ENCODE measurements at places on chromosomes 6 and 20.
A peak's percentile ranks its signal among the peaks of the same experiment; 100 is the strongest.

DNA sequence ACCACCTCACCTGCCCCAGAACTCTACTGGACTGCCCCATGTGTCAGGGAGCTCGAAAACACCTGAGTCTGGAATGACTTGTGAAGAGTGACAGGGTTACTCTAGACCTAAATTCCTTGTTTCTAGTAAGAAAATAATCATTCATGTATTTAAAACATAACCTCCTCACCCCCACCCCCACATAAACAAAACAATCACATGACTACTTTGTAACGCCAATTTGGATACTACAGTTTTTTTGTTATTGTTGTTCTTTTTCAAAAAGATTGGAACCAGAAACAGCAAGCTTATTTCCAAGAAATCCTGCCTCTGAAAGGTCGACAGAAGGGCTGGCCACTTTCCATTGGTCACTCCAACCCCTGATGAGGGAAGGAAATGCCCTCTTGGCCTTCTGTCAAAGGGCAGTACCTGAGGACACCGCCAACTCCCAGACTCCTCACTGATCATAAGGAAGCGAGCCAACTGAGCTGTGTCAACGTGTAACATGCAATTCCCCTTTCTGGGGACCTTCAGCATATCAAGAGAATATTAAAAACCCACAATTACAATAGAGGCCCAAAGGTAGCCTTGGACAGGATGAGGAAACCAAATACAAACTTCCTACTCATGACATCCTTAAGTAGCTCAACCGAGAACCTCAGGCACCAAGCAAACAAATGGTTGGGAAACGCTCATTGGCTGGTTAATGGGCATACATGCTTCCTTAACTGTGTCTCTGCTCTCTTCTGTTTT, 2.6 kb downstream of the MCUR1 start:
- DNase-seq, result no peak

- no peak for DNase-seq
These were observed 65.4 kb downstream of the ARHGAP18 start for GRCh38 chr6:129644567-129645015.

GRCh38 chr6:138427701-138428100, 23.7 kb downstream of the HEBP2 start:
- DNase-seq, result no peak

DNA sequence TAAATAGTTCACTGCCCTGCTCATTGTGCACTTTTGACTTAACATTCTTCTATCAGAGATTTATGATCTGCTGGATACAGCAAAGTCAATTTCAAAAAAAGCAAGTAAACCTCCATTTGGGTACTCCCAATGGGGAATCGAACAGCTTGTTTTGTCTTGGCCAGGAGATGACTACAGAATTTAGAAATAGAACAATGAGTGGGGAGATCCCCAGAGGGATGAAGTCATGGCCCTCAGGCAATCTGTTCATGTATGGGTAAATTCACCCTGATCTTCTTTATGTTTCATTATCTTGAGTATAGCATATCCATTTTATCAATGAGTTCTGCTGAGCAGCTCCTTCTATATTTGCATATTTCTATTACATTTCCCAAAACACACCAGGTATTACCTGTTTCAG, 1681.9 kb downstream of the HACE1 start:
- DNase-seq, result no peak

- DNase-seq, result no peak
These were observed 143.5 kb downstream of the ANKRD60 start for GRCh38 chr20:58084966-58085365.

DNA sequence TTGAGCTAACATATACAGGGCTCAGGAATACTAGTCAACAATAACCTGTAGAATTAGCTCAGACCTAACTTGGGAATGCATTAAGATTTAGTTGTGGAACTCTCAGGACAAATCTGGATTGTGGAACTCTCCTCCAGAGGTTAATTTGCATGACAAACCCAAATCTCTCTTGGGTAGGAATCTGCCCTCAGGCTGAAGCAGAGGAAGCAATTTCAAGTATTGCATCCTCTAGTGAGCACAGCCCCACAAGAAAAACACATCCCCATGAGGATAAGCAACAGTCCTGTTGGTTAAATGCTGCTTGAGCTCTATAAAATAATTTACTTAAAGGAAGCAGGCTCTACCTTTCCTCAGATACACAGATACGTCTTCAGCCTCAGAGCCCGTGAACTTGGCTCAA, 170.9 kb upstream of the STXBP5 start:
- DNase-seq, result no peak

DNA sequence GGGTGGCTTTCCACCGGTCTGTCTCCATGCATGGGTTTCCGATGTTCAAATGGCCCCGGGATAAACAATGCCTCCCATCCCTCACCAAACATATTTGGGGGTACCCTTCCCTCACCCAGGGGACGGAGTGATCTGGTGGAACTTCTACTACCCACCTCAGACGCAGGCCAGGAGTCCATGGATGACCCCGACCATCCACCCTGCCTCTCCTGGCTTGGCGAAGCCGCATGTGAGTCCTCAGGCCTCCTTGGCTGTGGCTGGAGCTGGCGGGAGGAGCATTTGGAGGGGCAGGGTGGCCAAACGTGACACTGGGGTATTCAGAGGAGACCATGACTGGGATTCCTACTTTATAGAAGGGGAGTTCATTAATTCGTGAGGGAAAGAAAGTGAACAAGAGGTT, 45.9 kb upstream of the FRMD1 start:
- DNase-seq, result no peak

DNA sequence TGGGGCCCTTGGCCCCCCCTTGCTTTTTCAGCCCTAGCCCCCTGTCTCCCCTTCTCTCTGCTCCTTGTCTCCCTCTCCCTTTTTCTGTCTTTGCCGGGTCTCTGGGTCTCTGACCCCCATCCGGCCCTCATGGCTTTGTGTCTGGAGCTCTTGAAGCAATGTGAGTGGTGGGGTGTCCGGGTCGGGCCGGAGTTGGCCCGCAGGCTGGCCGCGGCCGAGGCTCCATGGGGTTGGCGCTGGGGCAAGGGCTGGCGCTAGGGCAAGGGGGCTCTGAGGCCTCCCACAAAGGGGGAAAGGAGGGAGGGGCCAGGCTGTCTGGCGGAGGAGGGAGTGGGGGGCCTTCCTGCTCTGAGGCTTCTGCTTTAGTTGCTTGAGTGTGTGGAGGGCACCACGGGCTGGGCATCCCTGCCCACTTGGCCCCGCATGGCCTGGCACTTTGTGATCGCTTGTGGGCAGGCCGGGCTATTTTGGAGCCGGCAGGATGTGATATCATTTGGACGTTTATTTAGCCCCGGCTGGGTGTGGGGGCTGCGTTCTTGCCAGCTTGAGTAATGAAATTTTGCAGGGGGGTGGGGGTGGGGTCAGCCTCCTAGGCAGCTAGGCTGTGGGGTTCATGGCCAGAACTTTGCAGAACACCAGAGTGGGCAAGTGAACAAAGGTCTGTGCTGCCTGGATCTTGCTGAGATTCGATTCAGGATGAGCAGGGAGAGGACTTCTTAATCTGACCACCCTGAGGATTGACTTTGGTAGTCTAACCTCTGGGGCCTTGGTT, 78.7 kb upstream of the MYL9 start:
- peak; percentile 37 for DNase-seq

- no peak for DNase-seq
These were observed 9.5 kb downstream of the MBOAT1 start for GRCh38 chr6:20202699-20203302.

Data from brain microvascular endothelial cell (primary cell).